ENCODE measurements at places on chromosomes 3 and 15.
A peak's percentile ranks its signal among the peaks of the same experiment; 100 is the strongest.

DNA sequence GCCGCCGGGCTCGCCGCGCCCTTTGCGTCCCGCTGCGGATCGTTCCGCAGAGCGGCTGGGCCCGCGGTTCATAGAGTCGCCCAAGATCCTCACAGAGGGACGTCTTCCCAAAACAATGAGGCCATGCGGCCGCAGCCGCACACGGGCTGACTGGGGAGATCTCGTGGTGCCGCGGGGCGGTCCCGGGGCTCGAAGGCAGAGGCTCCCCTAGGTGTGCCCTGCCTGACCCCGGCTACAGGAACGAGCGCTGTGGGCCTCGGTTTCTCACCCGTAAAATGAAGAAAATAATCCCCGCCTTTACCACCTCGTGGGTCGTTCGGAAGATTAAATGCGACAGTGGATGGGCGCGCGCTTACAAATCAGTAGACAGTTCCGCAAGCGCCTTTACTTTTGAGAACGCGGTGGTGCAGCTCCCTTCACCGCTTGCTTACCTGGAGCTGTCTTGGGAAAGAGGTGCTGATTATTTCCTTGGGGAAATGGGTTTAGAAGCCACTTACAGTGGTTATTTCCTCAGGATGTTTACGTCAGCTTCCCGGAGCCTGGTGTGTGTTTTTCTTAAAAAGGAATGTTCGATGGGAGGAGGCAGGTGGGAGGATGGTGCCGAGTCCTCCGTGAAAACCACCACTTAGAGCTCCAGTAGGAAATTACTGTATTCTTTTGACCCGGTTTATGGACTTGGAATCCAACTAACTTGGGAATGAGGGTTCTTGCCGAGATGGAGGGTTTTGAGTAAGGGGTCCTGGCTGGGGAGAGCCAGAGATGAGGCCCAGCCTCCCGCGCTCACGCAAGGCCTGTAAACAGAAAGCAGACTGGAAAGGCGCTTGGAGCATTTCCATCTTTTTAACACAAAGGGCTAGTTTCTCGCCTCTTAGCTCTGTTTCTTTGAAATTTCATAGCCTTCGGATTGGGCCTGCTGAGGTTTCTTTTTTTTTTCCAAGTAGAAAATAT, 1.9 kb upstream of the MEX3B start:
- DNase-seq = peak; percentile 0

- no peak for DNase-seq
Measured at GRCh38 chr3:4581498-4581897, 88.3 kb downstream of the ITPR1 start.

- DNase-seq = no peak
Measured at GRCh38 chr15:97706059-97706458, 254.4 kb upstream of the ARRDC4 start.

GRCh38 chr15:101481917-101482525, 7.5 kb downstream of the PCSK6 start:
- no peak for DNase-seq

GRCh38 chr3:55177749-55178148, 249.9 kb upstream of the LRTM1 start:
- DNase-seq = no peak

GRCh38 chr15:67259379-67259778, 4.8 kb downstream of the IQCH start:
- DNase-seq = no peak

GRCh38 chr3:46998121-46998851, 18.8 kb downstream of the NBEAL2 start:
- no peak for DNase-seq

DNA sequence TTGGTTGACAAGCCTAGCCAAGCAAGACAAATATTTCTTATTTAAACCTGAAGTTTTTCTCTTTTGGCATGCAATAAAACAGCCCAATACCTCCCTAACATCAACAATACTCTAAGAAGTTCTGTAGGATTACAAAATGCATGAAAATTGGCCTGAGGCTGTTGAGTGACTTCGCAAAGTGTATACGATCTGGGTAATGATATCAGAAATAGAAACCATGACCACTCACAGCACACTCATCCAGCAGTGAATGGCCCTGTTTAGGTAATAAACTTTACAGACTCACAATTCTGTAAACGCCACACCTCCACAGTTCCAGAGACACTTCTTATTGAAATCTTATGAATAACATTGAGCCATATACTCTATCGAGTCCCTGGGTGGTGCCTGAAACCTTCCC, 83.0 kb upstream of the NAALADL2 start:
- no peak for DNase-seq

GRCh38 chr3:98733053-98733811, 29.9 kb upstream of the ST3GAL6 start:
- no peak for DNase-seq

- no peak for DNase-seq
Measured at GRCh38 chr3:193157051-193157450, 84.0 kb upstream of the PLAAT1 start.

DNA sequence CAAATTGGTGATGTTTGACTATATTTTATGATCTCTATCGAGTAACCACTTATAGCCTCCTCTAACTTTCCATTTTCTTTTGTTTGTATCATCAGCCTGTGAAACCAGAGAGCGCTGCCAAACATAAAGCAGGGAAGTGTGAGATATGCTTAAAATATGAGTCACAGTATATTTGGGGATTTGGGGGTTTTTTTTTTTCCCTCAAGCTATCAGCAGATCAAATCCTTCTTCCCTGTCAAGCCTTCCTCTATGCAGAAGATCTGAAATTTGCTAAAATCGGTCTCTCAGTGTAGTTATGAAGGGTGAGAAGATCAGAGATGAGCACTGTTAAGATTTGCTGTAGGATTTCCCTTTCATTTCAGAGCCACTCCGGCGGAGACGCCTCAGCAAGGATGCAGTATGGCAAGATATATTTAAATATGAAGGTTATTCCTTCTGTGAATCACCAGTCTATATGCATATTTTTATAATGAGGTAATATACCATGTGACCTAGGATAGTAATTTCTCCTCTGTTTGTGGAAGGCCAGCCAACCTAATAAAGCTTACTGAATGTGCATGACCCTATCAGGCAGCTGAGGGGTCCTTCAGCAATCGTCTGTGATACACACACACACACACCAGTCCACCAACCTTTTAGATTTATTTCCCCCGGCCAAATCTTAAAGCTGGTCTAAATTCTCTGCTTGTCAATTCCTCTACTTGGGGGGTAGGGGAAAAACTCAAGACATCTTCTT, 474.1 kb downstream of the FOXP1 start:
- DNase-seq = no peak

DNA sequence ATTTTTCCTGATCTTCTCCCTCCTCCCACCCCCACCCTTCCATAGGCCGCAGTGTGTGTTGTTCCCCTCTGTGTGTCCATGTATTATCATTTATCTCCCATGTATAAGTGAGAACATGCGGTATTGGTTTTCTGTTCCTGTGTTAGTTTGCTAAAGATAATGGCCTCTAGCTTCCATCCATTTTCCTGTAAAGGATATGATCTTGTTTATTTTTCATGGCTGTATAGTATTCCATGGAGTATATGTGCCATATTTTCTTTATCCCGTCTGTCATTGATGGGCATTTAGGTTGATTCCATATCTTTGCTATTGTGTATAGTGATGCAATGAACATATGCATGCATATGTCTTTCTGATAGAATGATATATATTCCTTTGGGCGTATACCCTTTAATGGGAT, 173.3 kb upstream of the NAALADL2 start:
- no peak for DNase-seq

GRCh38 chr3:149621218-149622005, 36.4 kb downstream of the WWTR1 start:
- no peak for DNase-seq

DNA sequence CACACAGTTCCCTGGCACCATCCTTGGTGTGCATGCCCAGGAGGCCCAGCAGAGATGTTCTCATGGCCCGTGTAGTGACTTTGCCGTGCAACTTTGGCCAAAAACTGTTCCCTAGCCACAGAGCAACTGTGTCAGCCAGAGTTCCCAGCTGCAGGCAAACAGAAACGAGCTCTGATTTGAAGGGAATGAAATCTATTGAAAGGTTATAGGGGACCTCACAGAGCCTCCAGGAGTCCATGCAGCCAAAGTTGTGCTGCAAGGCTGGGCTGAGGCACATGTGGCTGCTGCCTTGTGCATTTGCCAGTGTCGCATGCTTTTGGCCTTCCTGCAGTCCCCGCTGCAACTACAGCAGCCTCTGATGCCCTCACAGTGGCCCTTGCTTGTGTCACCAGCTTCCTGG, 70.5 kb downstream of the PLXNA1 start:
- no peak for DNase-seq

GRCh38 chr15:68618908-68619698, 40.3 kb downstream of the CORO2B start:
- no peak for DNase-seq

- no peak for DNase-seq
Measured at GRCh38 chr3:126502656-126503055, 14.9 kb downstream of the UROC1 start.

GRCh38 chr15:38992930-38993329, 428.3 kb upstream of the RASGRP1 start:
- no peak for DNase-seq

DNA sequence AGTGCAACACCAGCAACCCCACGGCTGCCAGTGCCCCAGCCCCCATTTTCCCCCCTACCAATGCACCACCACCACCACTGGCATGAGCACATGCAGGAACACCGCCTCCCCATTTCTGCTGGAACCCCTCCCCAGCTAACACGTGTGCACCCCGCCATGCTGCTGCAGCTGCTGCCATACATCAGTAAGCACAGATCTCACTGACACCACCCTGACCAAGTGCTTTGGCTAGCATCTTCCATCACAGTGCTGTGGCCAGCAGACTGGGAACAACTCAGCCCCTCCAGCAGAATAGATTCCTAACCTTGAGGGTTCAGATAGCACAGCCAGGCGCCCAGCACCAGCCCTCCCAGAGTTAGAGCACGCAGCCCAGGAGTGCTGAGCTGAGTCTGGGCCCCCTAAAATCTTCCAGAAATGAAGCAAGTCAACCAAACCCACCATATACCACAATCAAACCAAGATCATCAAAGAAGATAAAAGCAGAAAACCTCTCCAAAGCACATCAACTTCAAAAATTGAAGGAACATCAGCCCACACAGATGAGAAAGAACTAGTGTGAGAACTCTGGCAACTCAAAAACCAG, 81.2 kb upstream of the CDV3 start:
- DNase-seq = no peak

DNA sequence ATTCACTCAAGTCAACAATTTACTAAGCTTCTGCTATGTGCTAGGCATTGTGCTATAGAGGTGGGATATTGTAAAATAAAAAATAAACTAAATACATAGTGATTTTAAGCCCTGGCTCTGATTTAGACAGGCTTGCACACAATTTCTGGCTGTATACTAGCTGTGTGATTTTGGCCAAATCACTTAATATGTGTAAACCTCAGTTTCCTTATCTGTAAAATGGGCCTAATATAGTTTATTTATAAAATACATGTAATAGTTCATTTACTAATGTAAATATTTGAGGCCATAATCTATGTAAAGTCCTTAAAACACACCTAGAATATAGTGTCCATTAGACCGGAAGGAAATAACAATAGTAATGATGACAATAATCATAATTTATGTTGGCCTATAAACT, 363.1 kb downstream of the CLSTN2 start:
- DNase-seq = no peak

- DNase-seq = no peak
Measured at GRCh38 chr3:2727610-2728318, 382.4 kb downstream of the IL5RA start.

- DNase-seq = no peak
Measured at GRCh38 chr3:169007145-169007544, 656.4 kb downstream of the MECOM start.

GRCh38 chr3:51393564-51393963, 2.5 kb downstream of the RBM15B start:
- DNase-seq = no peak

DNA sequence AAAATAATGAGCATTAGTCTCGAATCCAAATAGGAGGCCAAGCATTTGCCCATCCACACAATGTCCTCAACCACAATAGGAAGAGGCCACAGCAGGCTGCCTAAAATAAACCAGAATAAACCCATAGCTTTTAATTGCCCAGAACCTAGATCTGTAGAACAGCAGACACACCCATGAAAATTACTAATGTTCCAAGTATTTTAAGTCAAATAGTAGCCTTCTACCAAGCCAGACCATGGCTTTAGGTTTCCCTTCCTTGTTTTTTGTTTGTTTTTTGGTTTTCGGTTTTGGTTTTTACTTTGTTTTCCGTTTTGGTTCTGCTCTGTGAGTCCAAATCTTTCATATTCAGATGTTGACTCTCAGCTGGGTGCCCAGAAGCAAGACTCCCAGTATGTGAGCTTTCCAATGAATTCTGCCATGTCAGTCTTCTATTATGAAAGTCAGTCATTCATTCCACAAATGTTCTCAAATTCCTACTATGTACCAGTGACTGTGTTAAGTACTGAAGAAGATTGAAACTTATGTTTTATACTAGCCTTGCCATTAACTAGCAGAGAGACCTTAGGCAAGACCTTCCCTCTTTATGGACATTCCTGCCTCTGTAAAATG, 57.8 kb upstream of the BOC start:
- DNase-seq = no peak

GRCh38 chr15:76358453-76358852, 21.9 kb downstream of the ISL2 start:
- no peak for DNase-seq

- DNase-seq = no peak
Measured at GRCh38 chr3:4660936-4661335, 167.8 kb downstream of the ITPR1 start.

GRCh38 chr3:172289583-172289982, 158.7 kb downstream of the GHSR start:
- no peak for DNase-seq

- no peak for DNase-seq
Measured at GRCh38 chr3:143831208-143831607, 17.1 kb downstream of the SLC9A9 start.

- no peak for DNase-seq
Measured at GRCh38 chr3:60199306-60199705, 1051.9 kb downstream of the FHIT start.

- DNase-seq = no peak
Measured at GRCh38 chr3:37858742-37859141, 2.9 kb upstream of the CTDSPL start.

DNA sequence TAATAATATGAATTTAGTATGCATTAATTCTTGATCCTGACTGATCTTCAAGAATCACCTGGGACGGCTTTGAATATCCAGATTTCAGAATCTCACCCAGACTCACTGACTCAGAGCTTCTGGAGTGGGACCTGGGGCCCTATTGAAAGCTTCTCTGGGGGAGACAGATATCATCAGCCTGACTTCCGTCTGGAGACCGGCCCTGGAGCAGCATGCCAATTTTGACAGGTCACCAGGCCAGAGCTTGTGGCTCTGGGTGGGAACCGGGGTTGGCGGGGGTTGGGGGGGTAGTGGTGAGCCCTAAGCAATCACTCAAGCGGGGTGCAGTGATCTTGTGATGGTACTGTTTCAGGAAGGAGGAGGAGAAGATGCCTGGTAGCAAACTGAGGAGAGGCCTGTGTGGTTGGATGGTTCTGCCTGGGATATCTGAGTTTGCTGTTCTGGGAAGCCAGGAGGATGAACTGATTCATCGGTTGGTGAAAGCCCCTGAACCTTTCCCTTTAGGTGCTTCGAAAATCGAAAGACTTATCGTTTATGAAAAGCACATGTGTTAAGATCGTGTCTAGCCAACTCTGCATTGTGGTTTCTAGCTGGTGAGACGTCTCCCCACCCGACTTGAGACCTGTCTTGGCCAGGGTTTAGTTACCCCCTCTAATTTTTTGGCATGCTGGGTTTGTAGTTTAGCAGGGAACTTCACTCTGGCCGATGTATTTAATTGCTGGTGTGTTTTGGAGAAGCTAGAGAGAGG, 263.9 kb upstream of the C2CD4B start:
- DNase-seq = no peak

GRCh38 chr3:42884324-42884723, 8.6 kb upstream of the CYP8B1 start:
- no peak for DNase-seq

GRCh38 chr15:39625856-39626255, 45.0 kb downstream of the THBS1 start:
- no peak for DNase-seq

Data from NCI-H2171 (cell line).